ENCODE measurements at places on chromosomes 2 and 18.

DNA sequence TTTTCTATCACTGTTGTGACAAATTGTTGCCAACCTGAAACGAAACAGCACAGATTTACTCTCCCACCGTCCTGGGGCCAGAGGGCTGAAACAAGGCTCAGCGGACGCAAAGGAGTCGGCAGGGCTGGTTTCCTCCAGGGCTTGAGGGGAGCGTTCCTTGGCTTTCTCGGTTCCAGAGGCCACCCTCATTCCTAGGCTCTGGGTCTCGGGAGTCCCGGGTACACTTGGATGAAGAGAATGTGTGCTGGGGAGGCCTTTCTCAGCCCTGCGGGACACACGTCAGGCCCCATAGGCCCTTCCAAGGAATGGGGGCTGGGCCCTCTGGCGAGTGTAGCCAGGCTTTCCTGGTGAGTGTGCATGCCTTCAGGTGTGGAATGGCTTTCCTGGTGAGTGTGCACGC, 287.3 kb upstream of the HS6ST1 start:
- no peak for DNase-seq

GRCh38 chr2:196914867-196915460, 11.5 kb downstream of the PGAP1 start:
- DNase-seq: no peak

DNA sequence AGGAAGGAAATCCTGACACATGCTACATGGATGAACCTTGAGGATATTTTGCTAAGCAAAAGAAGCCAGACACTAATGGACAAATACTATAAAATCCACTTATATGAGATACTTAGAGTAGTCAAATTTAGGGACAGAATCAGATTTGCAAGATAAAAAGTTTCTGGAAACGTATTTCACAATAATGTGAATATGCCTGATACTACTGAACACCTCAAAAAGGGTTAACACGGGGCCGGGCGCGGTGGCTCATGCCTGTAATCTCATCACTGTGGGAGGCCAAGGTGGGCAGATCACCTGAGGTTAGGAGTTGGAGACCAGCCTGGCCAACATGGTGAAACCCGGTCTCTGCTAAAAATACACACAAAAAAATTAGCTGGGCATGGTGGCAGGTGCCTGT, 1.7 kb upstream of the RMC1 start:
- DNase-seq: no peak

DNA sequence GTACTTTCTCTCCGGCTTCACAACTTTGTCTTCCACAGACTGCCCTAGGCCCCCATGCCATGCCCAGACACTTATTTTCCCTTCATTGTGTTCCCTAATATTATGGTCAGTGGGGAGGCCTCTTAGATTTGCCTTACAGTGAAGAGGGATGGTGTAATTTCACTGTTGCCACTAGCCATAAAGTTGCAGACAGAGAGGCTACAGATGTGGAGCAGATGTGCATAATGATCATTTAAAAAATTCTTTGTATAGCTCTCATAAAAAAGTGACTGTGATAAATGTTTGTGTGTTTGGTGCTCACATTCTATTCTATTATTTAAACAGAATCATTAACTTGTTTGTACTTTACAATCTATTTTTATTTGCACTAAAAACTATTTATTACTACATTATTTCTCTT, 67.5 kb upstream of the FN1 start:
- no peak for DNase-seq

GRCh38 chr2:197191940-197192322, 118.6 kb downstream of the ANKRD44 start:
- no peak for DNase-seq

Measured in activated CD8-positive, alpha-beta memory T cell treated with anti-CD3 and anti-CD28 coated beads for 24 hours (primary cell).